ENCODE measurements at places on chromosomes 11 and 22. TPM values are rescaled to one million over a fixed set of nuclear protein-coding genes. Genes with fewer than 3 reads are reported as not detected.

OR4A15 gene
- not detected for total RNA-seq

ANO9 gene
- total RNA-seq: 34.3 TPM

PKNOX2 gene
- not detected for total RNA-seq

IFITM1 gene
- total RNA-seq: 306 TPM

UBQLN3 gene
- not detected for total RNA-seq

TNNI2 gene
- total RNA-seq: 1.2 TPM

PTPRCAP gene
- total RNA-seq: 119 TPM

- peak; percentile 38 for DNase-seq
These were observed 43.7 kb downstream of the MICAL3 start for GRCh38 chr22:17980638-17981051.

GRCh38 chr22:40342521-40342920 lies 3.8 kb upstream of the ADSL start:
- no peak for DNase-seq

DNA sequence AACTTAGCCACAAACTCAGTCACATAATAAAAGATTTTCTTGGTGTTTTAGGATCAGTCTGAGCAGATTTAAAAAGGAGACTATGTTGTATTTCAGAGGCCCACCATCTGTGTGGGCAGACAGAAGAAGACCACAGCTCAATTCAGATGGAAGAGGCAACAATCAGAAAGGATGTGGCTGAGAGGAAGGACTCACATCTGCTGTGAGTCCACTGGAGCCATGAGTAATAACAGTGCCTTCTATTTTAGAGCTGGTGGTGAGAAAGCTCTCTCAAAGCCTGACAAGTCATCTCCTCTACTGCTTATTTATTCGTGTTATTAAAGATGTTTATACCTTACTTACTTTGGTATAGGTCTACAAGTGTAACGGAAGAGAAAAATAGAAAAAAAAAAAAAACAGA lies 357.2 kb downstream of the OPCML start:
- no peak for DNase-seq

- DNase-seq: peak; percentile 42
These were observed 14.9 kb upstream of the MS4A4A start for GRCh38 chr11:60265373-60266214.

DNA sequence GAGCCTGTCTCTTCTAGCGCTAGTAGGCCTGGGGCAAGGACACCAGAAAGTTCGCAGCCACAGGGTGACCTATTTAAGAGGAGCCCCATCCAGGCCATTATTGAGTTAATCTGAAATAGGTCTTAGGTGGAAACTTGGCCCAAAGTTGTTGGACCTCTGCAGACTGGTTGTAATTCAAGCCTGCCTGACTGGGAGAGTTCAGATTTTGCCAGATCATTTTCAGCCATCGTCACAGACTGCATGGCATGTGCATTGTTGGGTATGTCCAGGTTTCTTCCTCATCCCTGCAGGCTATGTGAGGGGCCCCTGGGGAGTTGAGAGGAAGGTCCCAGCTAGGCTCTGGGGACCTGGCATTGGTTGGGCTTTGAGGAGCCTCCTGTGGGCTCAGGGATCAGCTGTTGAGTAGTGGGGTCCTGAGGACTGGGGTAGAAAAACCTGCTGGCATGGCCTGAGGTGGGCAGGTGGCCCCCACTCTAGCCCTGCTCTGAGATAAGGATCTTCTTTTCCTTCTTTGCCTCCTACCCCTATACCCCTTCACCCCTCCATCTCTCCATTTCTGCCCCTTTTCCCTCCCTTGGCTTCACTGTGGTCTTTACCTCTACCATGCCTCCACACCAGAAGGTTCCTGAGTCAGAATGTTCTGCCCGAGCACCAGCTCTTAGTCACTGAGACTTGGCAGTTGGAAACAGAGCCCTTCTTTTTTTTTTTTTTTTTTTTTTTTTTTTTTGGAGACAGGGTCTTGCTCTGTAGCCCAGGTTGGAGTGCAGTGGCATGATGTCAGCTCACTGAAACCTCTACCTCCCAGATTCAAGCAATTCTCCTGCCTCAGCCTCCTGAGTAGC lies 112.7 kb downstream of the MORC2 start:
- no peak for DNase-seq
